Stimulated activated CD4-positive, alpha-beta T cell treated with anti-CD3 and anti-CD28 coated beads, TNF-alpha, amount 100 ng/mL, for 1 hour (primary cell): ENCODE measurements at places on chromosomes 6 and 20.

GRCh38 chr20:10747019-10747418, 73.2 kb upstream of the JAG1 start:
- no peak for DNase-seq

DNA sequence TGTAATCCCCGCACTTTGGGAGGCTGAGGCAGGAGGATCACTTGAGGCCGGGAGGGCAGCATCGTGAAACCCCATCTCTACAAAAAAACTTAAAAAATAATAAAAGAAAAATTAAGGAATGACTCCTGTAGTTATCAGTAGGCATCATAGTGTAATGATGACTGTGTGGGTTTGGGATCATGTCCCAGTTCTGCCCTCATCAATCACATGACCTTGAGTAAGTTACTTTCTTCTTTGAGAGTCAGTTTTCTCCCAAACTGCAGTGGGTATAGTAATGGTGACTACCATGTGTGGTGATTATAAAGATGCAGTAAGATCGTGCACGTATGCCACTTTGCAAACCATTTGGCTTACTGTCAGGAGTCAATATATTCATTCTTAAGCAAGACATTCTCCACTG, 89.2 kb downstream of the TXNDC5 start:
- no peak for DNase-seq

DNA sequence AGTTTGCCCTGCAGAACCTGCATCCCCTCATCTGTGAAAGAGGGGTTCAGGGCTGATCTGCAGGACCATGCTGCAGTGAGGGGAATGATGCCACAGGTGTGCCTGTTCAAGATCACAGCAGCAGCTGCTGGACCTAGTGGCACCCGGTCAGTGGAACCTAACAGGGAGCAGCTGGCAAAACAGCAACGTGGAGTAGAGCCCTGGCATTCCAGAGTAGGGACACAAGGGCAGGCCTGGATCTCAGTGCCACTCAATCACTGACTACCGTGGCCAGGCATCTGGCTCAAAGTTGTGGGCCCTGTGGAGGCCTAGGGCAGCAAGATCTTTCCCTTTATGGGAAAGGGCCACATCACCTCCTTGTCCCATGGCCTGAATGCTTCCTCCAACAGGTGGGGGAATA, 62.2 kb downstream of the INSM1 start:
- DNase-seq, result no peak

GRCh38 chr6:158708239-158708638, 58.4 kb downstream of the SYTL3 start:
- no peak for DNase-seq

GRCh38 chr6:144581812-144582537, 296.8 kb downstream of the UTRN start:
- no peak for DNase-seq

GRCh38 chr6:128606611-128607010, 86.2 kb upstream of the PTPRK start:
- no peak for DNase-seq

DNA sequence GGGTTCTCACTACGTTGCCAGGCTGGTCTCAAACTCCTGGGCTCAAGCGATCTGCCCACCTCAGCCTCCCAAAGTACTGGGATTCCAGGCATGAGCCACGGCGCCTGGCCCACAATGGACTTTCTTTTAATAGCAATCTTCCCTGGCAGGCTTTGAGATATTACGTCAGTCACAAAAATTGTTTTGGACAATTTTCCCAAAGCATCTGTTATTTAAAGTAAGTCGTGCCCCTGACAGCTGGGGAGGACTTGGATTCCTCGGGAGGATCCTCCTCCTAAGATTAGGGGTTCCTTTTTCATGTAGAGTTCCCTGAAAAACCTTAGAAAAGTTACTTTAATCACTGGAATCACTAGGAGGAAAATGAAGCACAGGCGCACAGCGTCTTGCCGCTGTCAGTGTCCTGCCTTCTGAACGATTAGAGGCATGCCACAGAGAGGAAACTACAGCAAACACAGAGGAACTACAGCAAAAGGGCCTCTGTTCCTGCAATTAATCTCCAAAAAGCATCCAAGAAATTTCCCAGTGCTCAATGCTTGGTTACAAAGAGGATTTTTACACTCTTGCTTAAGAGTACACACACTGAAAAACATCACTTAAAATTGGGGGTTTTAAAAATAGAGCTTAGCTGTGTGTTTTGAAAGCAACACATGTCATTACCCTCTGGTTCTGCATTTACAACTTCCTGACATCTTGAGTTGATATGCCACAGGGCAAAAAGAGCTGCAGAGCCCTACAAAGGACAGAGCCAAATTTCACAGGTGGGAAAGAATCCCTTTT, 4.5 kb downstream of the ACSS1 start:
- DNase-seq, result no peak

- DNase-seq, result no peak
Measured at GRCh38 chr6:169780571-169781091, 29.2 kb downstream of the ERMARD start.

GRCh38 chr6:163284151-163284550, 130.4 kb upstream of the QKI start:
- DNase-seq, result no peak

GRCh38 chr6:44238687-44239350, 8.1 kb upstream of the HSP90AB1 start:
- DNase-seq, result no peak

DNA sequence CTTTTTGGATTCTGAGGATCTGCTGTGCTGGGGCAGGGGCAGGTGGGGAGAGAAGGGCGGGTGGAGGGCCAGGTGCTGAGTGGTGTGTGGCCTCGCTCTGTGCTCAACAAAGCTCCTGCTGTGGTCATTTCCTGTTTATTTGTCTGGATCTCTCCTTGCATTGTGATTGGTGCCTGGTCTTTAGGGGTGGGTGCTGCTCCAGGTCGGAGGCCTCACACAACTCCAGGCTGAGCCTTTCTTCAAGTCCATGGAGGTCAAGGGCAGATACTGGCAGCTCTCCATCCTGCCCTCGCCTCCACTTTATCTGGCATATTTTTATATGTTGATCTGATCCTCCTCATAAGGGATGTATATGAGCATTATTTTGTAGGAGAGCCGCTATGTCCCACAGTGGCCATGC, 36.2 kb downstream of the HLA-F start:
- no peak for DNase-seq

GRCh38 chr6:81169166-81169565, 583.3 kb downstream of the TENT5A start:
- DNase-seq, result no peak

- peak; percentile 34 for DNase-seq
Measured at GRCh38 chr20:44911264-44911921, 1.5 kb downstream of the PABPC1L start.

- DNase-seq, result no peak
Measured at GRCh38 chr20:41657655-41658054, 39.5 kb upstream of the CHD6 start.

GRCh38 chr20:19001177-19001576, 187.6 kb downstream of the SCP2D1 start:
- DNase-seq, result no peak

- DNase-seq, result no peak
Measured at GRCh38 chr6:135464634-135465033, 32.9 kb downstream of the AHI1 start.

- no peak for DNase-seq
Measured at GRCh38 chr6:37877373-37878149, 58.0 kb downstream of the ZFAND3 start.

GRCh38 chr6:56324396-56324795, 77.0 kb upstream of the COL21A1 start:
- DNase-seq, result no peak
